Stimulated activated CD4-positive, alpha-beta T cell treated with anti-CD3 and anti-CD28 coated beads, Interleukin-12 subunit alpha, Interleukin-12 subunit beta, amount 100 ng/mL, for 48 hours (primary cell): ENCODE measurements at places on chromosomes 1 and 21.

DNA sequence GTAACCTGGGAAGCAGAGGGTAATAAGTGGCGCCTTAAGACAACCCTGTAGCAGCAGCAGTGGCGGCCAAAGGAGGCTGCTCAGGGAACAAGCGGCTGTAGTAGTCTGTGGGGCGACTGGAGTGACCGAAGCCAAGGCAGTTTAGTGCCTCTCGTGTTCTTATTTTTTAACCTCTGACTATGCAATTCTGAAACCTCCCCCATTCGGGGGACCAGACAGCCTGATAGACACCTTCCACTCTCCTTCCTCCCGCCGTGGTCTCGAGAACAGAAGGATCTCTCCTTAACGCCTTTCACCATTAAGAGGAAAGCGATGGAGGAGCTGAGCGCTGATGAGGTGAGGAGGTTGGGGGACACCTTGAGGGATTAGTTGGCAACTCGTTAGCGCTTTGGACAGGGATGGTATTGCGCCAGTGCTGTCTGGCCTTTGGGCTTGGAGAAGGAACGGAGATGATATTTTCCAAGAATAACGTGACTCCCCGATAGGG is 644 bp downstream of the UBE4B start:
- peak; percentile 4 for DNase-seq

DNA sequence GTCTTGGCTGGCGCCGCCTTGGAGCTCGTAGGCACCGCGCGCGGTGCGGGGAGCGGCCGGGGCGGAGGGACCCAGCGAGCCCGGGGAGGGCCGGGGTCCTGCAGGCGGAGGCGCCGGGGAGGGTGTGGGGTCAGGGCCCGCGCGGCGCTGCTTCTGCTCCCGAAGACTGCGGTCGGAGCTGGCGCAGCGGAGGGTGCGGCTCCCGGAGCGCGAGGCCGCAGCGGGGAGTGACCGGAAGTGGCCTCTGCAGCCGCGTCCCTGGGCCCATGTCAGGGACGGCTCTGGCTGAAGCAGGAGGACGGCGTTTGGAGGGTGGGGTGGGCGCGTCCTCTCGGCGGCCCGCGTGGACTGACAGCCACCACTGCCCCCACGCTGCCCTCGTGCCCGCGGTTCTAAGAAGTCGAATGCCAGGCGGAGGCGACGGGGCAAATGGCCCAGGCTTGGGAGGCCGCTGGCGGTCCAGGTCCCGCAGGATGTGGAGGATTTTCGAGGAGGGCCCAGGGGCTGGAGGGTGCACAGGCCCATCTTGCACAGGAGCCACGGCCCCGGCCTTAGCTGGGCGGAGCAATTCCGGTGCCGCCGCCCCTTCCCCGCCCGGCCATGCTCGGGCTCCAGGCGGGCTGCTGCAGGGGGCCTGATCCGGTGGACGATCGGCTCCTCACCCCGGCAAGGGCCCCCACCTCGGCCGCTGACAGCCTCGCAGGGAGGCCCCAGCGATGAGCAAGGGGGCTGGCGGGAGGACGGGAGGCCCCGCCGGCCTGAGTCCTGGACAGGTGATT is 7.7 kb upstream of the ZNF669 start:
- DNase-seq, result no peak

DNA sequence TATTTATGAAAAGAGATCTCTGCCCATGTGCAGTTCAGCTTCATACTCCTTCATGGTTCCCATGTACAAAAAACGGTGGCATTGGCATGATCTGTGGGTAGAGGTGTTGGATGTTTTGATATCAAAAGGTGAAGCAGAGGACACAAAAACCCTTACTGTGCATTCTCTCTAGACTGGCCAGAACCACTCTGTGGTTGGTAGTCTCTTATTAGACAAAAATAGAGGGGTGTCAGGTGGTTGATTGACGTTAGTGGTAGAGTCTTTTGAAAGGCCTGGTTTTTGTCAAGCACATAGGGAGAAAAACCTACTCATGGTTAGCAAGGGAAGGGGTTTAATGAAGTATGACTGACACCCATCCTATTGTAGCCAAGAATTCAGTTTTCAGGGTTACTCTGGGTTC is 400.0 kb upstream of the TMPRSS15 start:
- no peak for DNase-seq

- no peak for DNase-seq
Observed at GRCh38 chr1:61925591-61926298, 183.5 kb downstream of the PATJ start.

- no peak for DNase-seq
Observed at GRCh38 chr21:41032541-41032940, 135.4 kb upstream of the BACE2 start.

DNA sequence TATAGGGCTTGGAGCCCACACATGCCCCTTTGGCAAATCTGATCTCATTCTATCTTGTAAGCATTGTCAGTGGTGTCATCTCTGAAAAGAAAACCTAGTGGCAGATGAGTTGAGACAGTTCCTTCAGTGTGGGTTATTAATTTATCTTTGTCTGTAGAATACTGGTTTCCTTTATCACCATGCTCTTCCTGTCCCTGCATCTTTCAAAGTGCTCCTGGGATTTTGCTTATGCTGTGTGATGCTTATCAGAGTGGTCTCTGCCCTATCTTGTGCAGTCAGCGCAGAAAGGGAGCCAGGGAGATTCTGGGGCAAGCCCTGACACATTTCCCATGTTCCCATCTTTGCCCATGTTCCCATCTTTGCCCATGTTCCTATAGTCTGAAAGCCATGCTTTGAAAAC is 402.9 kb downstream of the RWDD3 start:
- no peak for DNase-seq

- no peak for DNase-seq
Observed at GRCh38 chr21:33125680-33126375, 55.9 kb downstream of the OLIG1 start.

DNA sequence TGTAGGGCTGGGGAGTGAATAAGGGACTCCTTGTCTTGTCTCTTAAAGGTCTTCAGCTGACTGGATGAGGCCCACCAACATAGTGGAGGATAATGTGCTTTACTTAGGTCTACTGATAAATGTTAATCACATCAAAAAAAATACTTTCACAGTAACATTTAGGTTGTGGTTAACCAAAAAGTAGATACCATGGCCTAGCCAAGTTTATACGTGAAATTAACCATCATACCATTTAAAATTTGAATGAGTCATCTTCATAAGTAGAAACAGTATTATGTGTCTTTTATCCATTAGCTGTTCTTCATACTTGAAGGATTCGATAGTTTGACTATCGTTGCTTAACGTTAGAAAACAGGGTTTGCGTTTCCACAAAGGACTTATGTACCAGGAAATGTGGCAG is 80.9 kb downstream of the MTR start:
- no peak for DNase-seq

DNA sequence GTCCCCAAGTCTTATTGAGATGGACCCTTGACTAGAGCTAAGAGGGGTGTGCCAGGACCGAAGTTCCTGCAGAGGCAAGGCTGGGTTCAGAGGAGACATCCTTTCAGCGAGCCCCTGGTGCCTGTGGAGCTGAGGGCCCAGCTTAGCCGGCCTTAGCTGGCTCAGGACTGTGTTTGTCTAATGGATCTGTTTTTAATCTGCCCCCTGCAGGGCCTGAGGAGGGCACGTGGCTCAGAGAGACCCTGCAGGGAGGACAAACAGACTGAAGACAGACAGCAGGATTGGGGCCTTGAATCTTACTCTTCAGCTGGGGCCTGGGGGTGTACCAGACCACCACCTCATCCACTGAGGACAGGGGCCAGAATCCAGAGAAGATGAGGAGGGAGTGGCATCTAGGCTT is 1.6 kb downstream of the CRABP2 start:
- no peak for DNase-seq

DNA sequence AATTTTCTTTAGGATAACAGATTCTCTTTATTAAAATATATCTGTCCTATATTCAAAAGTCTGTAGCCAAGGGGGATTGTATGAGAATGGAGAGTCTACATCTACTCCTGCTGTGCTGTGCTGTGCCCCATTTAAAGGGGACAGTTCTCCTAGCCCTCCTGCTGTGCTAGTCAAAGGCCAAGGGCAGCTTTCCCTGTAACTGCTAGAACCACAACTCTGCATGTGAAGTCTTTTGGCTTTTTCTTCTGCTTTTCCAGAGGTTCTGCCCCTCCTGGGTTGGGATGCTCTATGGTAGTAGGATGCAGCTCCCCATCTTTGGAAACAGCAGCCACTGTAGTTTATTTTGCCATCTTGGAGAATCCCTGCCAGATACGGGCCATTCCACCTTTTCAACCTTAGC is 197.5 kb upstream of the JUN start:
- no peak for DNase-seq

GRCh38 chr1:215475796-215476481 is 91.2 kb upstream of the KCTD3 start:
- DNase-seq, result no peak

DNA sequence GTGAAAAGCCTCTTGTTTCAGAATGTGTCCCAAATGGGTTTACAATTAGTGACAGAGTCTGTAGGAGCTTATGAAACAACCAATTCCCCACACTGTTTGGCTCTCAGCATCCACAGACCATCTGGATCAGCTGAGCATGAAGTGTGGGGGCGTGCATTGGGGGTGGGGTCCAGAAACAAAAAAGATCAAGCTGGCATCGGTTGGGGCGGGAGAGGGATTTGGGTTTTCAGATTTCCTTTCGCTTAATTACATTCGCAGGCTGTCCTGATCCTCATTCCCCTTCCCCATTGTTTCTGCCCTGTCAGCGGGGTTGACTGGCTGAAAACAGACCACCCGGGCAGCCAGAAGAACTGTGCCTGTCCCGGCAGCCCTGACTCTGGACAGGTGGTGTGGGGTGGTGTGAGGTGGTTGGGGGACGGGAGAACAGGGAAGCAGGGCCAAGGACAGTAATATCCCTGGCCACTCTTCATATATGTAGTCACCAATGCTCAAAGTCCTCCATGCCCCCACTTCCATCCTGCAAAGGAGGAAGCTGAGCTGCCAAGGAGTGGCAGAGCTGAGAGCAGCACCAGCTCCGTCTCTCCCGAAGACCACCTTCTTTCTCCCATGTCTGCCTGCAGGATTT is 92.0 kb downstream of the IER5 start:
- no peak for DNase-seq

DNA sequence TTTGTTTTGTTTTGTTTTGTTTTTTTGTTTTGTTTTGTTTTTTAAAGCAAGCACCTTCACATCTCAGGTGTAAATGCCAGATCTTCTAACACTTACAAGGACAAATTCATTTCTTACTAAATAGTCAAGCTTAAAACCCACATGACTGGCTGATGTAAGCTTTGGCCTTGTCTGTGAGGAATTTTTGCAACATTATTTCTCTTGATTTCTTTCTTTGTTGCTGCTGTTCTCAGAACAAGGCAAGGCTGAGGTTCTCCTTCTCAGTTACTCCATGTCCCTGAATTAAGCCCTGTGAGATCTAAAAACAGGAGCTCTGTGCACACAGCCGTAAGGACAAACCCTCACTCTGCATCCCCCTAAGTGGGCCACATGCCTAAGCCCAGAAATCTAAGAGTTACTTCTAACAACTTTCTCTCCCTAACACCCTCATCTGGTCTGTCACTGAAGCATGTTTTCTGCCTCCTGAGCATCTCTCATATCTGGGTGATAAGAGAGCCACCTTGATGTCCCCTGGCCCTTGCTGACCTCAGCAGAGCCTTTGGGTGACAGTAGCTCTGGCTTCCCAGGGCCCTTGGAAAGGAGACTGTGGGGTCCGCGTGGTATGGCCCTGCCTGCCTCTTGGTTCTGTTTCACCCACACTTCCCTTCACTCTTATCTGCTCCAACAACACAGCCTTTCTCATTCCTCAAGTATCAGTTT is 81.2 kb upstream of the HOOK1 start:
- DNase-seq, result no peak

GRCh38 chr1:147808025-147808424 is 47.6 kb upstream of the GJA5 start:
- no peak for DNase-seq

DNA sequence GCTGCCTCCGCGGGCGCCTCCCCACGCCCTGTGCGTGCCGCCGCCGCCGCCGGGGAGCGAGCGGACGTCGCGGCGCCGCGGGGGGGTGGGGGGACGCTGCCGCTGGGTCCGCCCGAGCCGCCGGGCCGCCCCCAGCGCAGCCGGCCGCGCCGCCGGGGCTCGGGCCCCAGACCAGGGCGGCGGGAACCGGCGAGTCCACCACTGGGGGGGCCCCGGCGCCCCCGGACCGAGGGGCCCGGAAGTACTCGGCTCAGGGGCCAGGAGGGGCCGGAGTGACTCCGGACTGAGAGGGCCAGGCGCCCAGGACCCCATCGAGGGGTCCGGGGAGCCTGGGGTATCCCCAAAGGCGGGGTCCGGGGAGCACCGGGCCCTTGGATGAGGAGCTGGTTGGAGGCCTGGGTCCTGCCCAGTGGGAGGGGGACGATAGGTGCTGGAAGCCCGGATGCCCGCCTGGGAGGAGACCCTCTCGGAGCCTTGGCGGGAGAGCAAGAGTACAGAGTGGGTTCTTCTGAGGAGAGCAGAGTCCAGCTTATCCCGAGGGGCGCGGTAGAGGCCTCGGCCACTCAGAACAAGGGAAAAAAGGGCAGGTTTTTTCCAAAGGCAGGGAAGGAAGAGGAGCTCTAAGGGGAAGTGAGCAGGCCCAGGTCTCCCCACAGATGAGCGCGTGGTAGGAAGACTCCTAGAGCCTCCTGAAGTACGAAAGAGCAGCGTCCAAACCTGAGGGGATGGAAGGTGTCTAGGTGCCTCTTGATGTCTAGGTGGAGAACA is 556 bp downstream of the GMEB1 start:
- DNase-seq, result peak; percentile 21

GRCh38 chr1:81496349-81496748 is 304.4 kb upstream of the ADGRL2 start:
- DNase-seq, result no peak

- peak; percentile 0 for DNase-seq
Observed at GRCh38 chr21:23452384-23453083, 2154.7 kb downstream of the MRPL39 start.

GRCh38 chr1:113057006-113057405 is 16.0 kb upstream of the LRIG2 start:
- no peak for DNase-seq

- DNase-seq, result no peak
Observed at GRCh38 chr1:38605063-38605462, 254.5 kb downstream of the RRAGC start.

GRCh38 chr1:31866450-31867032 is 50.7 kb upstream of the SPOCD1 start:
- no peak for DNase-seq

GRCh38 chr1:197619008-197619640 is 156.2 kb downstream of the DENND1B start:
- DNase-seq, result no peak

DNA sequence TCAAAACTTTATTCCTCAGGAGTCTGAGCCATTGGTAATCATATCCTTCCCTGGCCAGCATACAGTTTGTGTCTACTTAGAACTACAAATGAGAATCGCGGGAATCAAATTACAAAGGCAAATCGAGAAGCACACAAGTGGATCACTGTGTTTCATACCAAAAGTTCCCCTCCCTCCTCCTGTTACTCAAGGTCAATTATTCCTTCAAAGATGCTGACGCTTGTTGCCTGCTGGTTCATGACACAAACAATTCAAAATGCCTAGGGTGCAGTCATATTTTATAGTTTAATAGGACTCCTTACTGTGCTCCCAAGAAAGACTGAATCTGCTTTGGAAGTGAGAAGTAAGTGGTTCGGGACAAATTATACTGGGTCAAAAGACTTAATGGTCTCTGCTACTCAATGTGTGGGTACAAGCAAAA is 93.0 kb upstream of the PBX1 start:
- DNase-seq, result no peak

- DNase-seq, result no peak
Observed at GRCh38 chr1:156862997-156863599, 2.4 kb downstream of the NTRK1 start.

GRCh38 chr1:162391790-162392563 is 10.4 kb downstream of the C1orf226 start:
- no peak for DNase-seq
